ENCODE measurements at places on chromosomes 6 and 20.

DNA sequence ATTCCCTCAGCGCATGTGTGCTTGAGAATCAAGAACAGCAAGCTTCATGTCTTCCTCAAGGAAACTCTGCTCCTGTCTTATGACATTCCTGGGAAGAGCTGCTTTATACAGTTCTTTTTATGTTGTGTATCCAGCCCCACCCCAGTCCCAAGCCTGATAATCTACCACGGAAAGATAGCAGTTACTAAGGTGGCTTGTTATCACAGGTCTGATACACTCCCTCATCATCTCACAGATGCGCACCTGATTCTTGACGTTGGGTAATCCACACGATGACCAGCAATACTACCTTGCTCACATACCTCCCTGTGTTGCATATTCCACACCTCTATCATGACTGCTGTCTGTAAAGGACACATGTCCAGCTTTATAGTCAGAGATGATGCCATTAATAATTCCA lies 3.2 kb downstream of the NHLRC1 start:
- no peak for DNase-seq

GRCh38 chr6:139485185-139485584 lies 110.7 kb upstream of the CITED2 start:
- DNase-seq, result no peak

DNA sequence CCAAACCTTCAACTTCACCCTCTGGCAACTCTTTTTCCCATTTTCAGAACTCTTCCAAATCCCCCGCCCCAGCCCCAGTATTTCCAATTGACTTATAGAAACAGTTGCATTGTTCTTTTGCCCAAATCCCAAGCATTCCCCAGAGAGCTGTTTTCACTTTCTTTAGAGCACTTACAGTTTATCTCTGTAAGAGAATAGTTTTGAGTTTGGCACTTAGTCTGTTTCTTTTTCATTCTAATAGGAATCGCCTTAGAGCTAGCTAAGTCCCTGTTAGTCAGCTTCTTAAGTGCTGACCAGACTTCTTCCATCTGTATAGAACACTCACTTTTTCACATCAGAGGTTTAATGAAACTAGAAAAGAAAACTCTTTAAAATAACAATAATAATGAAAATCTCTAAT lies 374.2 kb upstream of the FLRT3 start:
- DNase-seq, result no peak

- DNase-seq, result no peak
Observed at GRCh38 chr20:22619806-22620205, 35.4 kb upstream of the FOXA2 start.

GRCh38 chr6:116714296-116714695 lies 33.3 kb downstream of the KPNA5 start:
- no peak for DNase-seq

DNA sequence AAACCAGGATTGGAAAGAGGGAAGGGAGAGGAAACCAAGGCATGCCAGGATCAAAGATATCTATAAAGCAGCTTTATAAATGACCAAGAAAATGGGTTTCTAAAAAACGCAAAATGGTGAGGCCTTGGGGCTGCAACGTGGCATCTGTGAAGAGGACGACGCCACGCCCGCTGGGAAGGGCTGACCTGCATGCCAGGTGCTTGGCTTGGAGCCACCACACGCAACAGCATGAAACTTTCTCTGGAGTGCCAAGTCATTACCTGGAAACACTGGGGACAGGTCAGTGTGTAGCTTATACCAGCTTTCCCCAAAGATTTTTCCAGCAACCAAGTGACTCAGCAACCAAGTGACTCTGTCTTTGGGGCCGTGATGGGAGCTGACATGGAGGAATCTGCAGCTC lies 82.5 kb downstream of the POPDC3 start:
- DNase-seq, result no peak

Measured in vagina (tissue), 2 donors.